ENCODE measurements at places on chromosomes 7 and 10. TPM values are rescaled to one million over a fixed set of nuclear protein-coding genes. Genes with fewer than 3 reads are reported as not detected.

DNA sequence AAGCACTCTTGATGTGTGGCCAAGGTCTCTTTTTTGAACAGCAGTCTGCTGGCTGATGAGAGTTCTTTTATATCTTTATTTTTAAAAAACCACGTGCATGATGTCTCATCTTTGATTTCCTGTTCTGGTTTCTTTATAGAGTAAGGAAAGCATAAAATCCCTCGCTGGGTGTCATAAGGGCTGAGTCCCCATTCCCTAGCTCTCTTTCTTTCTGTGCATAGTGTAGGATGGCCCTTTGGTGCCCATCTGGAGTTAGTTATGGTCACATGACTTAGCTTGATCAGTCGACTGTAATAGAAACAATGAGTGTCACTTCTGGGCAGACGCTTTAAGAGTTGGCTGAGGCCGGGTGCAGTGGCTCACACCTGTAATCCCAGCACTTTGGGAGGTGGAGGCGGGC lies 38.5 kb downstream of the GHRHR start:
- no peak for DNase-seq

GRCh38 chr10:7445474-7446185 lies 34.8 kb upstream of the SFMBT2 start:
- no peak for DNase-seq

GRCh38 chr10:72270607-72271281 lies 3.0 kb upstream of the DDIT4 start:
- DNase-seq: no peak

GRCh38 chr10:100713049-100713858 lies 32.1 kb upstream of the PAX2 start:
- no peak for DNase-seq

GRCh38 chr10:21076381-21076780 lies 179.3 kb upstream of the NEBL start:
- no peak for DNase-seq

DNA sequence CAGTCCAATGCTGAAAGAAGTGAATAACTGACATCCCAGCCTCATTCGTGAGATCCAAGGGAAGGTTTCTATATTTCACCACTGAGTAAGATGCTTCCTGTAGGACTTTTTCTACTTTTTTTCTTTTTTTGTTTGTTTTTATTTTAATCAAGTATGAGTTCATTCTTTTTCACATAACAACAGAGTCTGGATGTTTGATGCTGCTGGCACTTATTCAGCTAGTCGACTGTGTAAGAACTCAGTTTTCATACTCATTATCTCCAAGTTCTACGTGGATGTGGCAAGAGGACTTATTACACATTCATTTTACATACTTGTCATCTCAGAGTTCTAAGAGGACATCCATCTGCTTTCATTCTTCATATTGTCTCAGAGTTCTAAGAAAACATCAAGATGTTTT lies 86.9 kb downstream of the CPXM2 start:
- DNase-seq: no peak

DNA sequence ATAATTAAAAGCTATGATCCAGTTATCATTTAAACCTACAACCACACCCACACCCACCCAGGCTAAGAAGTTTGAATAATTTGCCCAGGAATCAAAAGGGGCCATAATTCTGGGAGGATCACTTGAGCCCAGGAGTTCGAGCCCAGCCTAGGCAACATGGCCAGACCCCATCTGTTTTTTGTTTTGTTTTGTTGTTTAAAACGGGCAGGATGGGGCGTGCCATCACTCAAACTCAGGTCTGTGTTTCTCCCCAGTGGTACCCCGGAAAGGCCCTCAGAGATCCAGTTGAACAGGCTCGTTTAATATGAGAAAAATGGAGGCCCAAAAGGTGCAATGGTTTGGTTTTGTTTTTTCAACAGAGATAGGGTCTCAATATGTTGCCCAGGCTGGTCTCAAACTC lies 23.3 kb downstream of the HSPB1 start:
- no peak for DNase-seq

DNA sequence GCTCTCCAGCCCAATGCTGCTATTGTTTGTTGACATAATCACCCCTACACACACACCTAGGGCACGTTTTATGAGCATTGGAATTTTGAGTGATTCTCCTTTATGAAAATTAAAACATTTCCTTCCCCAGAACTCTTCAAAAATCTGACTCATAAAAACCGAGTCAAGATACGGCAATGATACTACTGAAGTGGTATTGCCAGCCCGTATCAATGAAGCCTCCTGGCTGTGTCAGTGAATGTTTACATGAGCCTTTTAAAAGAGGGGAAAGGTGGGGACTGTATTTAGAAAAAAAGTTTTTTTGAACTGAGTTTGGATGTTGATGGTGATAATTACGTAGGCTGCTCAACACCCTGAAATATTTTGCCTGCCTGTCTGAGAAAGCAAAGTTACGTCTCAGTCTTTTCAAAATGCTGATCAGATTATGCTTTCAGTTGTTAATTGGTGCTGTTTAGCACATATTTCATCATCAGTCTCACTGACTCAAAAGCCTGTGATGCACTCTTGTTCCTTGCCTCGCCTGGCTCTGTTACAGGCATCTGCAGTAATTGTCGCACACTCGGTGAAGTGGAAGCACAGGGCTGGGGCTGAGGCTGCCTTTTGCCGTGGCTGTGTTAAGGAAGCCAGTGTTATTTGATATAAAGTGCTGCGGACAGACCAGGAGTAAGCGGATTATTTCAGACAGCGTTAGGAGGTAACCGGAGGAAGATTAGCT lies 157.4 kb upstream of the TCF7L2 start:
- DNase-seq: no peak

The BMPER gene
- 6.9 TPM for total RNA-seq

DNA sequence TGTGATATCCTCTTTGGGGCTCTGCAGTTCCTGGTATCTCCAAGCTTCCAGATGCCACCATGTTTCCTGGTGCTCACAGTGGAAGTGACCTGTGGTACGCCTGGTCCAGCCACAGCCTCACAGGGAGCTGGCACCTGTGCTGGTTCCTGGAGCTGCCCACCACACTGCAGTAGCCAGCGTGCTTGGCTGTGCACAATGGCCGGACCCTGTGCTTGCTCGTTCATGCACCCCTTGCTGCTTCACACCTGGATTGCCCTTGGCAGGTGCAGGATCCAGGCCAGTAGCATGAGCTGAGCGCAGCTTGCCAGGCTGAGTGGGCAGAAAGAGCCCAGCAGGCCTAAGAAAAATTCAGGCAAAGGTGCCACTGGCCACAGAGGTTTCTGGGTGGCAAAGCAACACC lies 11.4 kb upstream of the ECHDC3 start:
- DNase-seq: no peak

GRCh38 chr7:106643216-106644000 lies 17.6 kb downstream of the CCDC71L start:
- DNase-seq: no peak

DNA sequence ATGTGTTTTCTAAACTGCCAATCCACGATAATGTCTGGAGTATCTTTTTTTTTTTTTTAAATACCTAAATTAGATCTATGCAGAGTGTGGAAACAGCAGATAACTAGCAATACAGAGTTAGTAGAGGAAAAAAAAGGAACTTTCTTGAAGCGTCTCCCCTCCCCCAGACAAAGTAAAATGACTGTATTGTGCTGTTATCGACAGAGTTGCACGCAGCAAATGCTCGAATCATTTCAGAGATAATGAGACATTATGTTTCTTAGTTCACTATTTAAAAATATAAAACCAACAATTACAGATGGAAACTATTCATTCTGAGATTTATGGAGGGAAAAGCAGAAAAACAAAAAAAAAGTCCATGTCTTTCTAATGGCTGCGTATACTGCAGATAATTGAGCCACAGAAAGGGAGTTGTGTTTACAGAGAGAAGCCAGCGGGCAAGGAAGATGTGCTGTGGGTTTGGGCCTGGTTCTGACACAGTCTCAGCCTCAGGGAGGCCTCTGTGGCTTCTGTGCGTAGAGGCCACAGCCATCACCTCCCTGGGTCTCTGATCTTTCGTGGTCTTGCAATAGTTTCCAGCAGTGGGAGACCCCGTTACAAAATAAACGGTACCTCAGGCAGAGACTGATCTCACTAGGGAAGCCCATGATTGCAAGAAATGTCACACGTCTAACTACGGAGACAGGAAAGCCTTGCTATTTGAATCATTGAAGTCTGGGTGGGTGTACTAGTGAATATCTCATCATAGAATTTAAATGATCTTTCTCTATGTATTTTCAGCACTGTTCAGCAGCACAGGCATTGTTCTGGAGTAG lies 19.1 kb upstream of the KLF6 start:
- no peak for DNase-seq

The DKK1 gene
- total RNA-seq: 0.38 TPM

DNA sequence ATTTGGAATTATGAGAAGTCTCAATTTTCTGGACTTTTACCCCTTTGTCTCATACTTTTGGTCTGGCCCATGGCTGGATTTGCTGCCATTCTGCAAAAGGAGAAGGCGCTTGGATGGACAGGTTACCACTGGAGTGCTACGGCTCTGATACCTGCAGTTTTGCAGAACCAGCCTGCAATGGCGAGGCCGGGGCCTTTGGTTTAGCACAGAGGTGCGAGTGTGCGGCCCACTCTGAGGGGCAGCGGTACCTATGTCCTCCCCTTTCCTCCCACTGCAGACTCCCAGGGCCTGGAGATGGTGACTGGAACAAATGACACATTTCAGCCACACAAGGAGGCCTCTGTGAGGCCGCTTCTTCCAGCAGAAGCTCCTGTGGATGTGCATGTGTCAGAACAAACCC lies 11.9 kb downstream of the ZNF777 start:
- DNase-seq: no peak

DNA sequence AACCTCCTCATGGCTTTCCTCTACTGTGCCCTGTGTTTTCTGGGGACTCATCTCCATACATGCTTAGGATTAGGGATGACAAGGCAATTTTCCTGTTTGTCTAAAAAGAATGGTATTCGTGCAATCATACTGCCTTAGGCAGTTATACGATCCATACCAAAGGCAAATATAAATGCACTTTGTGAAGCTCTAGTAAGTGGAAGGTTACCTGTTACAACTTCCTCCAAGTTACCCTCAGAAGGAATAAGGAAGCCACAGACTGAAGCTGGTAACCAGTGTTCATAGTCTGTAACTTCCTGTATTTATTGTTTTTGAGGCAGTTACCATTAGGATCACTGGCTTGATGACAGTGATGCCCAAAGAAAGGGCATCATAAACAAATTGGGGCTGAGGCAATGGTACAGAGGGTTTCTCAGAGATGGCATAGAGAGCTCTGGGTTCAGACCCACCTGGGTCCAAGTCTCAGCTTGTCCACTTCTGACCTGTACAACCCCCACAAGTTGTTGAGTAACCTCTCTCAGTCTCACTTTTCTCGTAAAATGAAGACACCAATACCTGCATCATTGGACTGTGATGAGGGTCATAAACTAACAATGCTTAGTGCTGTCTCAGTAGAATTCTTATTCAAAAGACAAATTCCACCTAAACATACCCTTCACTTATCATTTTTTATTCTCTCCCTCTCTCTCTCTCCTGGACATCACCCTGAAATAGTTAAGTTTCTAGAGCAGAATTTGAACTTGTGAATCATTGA lies 138.2 kb downstream of the ELMO1 start:
- no peak for DNase-seq

DNA sequence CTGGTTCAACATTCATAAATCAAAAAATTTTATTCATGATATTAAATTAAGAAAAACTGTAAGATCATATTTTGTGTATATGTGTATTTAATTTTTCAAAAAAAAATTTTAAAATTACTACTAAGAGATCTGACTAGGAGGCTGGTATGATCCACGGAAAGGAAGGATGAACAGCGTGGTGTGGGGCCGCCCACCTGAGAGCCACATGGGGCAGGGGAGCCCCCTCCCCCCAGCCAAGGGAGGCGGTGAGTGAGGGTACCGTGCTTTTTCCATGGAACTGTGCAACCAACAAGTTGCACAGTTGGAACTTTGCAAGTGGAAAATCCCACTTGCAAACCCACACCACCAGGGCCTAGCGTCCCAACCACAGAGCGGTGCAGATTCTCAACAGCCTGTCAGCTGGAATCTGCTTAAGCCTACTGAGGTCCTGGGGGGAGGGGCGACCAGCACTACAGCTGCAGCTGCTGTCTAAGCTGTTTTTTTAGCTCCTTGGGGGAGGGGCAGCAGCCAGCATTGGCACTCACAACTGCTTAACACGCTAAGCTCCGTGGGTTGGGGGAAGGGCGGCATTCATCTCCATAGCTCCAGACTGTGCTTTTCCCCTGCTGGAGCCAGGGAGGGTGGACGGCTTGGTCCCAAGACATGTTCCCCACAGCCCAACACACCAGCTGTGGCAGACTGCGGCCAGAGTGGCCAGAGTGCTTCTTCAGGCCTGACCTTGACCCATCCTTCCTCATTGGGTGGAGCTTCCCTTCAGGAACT lies 94.2 kb upstream of the IGFBP3 start:
- peak; percentile 51 for DNase-seq

DNA sequence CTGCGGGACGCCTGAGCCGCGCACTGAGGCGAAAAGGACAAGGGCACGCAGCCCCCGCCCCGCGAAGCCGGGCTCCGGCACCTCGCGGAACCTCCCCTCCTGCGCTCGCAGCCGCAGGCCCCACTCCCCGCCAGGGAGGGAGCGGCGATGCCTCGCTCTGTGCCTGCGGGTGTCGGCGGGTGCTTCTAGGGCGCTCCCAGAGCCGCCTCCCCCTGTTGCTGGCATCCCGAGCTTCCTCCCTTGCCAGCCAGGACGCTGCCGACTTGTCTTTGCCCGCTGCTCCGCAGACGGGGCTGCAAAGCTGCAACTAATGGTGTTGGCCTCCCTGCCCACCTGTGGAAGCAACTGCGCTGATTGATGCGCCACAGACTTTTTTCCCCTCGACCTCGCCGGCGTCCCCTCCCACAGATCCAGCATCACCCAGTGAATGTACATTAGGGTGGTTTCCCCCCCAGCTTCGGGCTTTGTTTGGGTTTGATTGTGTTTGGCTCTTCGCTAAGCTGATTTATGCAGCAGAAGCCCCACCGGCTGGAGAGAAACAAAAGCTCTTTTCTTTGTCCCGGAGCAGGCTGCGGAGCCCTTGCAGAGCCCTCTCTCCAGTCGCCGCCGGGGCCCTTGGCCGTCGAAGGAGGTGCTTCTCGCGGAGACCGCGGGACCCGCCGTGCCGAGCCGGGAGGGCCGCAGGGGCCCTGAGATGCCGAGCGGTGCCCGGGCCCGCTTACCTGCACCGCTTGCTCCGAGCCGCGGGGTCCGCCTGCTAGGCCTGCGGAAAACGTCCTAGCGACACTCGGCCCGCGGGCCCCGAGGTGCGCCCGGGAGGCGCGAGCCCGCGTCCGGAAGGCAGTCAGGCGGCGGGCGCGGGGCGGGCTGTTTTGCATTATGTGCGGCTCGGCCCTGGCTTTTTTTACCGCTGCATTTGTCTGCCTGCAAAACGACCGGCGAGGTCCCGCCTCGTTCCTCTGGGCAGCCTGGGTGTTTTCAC lies 519 bp downstream of the ITGB8 start:
- DNase-seq: no peak

- no peak for DNase-seq
Measured at GRCh38 chr7:152351168-152351567, 84.6 kb downstream of the KMT2C start.

The LIPK gene
- not detected for total RNA-seq

DNA sequence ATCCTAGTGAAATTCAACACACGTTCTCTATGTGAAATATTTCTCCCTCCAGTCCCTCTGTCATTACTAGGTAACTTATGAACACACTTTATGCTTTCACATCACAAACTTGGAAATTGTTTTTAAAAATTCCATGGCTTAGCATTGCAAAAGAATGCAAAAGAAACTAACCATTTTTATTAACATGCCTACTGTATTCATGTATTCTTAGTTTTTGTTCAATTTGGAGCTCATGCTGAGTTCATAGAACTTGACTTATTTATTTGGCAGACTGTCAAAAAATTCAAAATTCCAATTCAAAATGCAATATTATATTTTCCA lies 155.0 kb upstream of the SEMA3C start:
- DNase-seq: no peak

GRCh38 chr7:118974836-118975235 lies 750.3 kb downstream of the ANKRD7 start:
- DNase-seq: no peak

- DNase-seq: no peak
Measured at GRCh38 chr10:111384556-111384955, 307.7 kb downstream of the ADRA2A start.
